ENCODE measurements at places on chromosomes 12 and 14. TPM values are rescaled to one million over a fixed set of nuclear protein-coding genes. Genes with fewer than 3 reads are reported as not detected.

DNA sequence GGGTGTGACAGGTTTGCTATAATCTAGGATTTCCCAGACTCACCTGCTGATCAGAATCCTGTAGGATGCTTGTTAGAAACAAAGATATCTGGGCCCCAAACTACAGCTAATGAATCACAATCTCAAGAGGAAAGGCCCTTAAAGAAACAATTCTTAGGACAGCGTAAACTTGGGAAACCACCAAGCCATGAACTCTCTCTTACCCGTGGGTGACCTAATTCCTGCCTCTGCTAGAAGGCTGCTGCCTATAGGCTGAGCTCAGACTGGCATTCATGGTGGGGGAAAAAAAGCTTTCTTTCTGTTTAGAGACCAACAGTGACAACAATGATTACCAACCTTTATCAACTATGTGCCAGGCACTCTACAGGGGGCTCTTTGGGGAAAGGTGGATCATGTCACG is 213.9 kb upstream of the FKBP4 start:
- H3K27ac ChIP-seq: no peak overlapping the region
- no peak overlapping the region for H3K4me3 ChIP-seq
- H3K36me3 ChIP-seq: peaks cover 36% of the 10 kb centered on the region
- H3K4me1 ChIP-seq: peaks cover 26% of the 10 kb centered on the region

DNA sequence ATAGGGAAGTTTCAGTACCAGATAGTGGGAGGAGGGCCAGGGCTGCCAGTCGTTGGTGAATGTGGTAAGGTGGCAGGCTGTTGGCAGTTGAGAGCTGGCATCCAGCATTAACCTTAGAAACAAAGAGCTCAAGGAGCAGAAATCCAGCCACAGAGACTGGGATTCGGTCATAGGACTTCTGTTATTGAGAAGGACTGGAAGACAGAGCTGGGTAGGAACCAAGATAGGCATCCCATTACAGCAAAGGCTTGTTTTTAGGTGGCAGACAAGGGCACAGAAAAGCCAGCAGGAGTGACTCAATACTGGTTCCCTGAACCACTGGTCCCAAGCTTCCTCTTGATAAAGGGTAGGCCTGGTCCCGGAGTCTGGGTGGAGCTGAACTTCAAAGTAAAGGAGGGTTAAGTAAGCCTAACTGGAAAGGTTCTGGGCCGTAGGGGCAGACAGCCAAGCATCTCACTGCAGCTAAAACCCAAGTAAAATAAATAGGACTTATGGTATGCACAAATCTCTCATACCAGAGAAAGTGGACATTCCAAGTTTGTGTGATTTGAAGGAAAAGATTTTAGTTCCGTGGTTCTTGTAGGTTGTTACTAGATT is 147.9 kb downstream of the ETV6 start:
- no peaks in the 10 kb centered on the region for H3K27me3 ChIP-seq
- DNase-seq: no peak
- H3K4me1 ChIP-seq: peaks cover 80% of the 10 kb centered on the region
- H3K27ac ChIP-seq: peak overlapping the region; percentile 66
- H3K4me3 ChIP-seq: no peak overlapping the region

GRCh38 chr12:28265435-28266042 is 75.3 kb downstream of the CCDC91 start:
- H3K4me1 ChIP-seq: no peaks in the 10 kb centered on the region
- no peak for DNase-seq
- H3K4me3 ChIP-seq: no peak overlapping the region
- H3K36me3 ChIP-seq: no peaks in the 10 kb centered on the region

DNA sequence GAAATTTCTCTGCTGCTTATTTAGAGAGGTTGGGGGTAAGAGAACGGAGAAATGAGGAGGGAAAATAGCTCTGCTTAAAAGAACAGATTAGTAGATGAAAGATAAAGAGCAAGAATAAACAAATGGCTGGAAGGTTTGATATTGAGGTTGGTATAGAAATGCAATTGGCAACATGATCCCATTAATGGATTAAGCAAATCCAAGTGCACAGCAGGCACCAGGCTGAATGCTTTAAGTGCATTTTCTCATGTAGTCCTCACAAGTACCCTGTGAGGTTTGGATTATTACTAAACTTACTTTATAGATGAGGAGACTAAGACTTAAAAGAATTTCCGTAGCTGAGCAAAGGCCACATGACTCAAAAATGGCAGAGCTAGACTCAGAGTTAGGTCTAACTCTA is 76.9 kb upstream of the ATF1 start:
- H3K27ac ChIP-seq: no peak overlapping the region
- H3K4me1 ChIP-seq: no peaks in the 10 kb centered on the region
- H3K36me3 ChIP-seq: peaks cover 6% of the 10 kb centered on the region
- H3K4me3 ChIP-seq: no peak overlapping the region

DNA sequence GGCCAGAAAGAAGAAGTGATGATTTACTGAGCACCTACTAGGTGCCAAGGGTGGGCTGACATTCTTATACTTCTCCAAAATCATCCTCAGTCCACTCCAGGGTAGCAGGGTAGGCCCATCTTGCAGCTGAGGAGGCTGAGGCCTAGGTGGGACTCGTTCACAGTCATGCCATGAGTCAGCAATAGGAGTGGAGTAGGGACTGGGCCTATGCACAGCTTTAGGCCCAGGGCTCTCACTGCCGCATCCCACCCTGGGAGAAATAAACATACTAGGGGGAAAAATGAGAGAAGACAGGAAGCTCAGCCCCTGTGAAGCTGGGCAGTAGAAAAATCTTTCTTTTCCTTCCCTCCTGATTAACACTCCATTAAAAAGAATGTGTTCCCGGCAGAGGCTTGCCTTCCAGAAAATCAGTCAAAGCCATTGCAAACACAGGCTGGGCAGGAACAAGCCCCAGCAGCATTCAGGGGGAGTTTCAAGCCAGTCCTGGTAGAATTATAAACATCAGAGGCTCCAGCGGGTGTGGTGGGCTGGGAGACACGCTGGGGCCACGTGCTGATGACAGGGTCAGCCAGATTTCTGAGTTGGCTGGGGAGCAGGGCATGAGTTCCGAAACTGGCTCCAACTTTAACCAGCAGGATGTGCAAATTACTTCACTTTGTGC is 1.8 kb downstream of the HSPB8 start:
- peak; percentile 90 for DNase-seq
- H3K4me3 ChIP-seq: peak overlapping the region; percentile 58
- peaks cover 20% of the 10 kb centered on the region for H3K4me1 ChIP-seq

GRCh38 chr12:121590476-121591143 is 9.8 kb upstream of the KDM2B start:
- no peaks in the 10 kb centered on the region for H3K27me3 ChIP-seq
- peaks cover 11% of the 10 kb centered on the region for H3K4me1 ChIP-seq
- DNase-seq: no peak
- no peak overlapping the region for H3K4me3 ChIP-seq

DNA sequence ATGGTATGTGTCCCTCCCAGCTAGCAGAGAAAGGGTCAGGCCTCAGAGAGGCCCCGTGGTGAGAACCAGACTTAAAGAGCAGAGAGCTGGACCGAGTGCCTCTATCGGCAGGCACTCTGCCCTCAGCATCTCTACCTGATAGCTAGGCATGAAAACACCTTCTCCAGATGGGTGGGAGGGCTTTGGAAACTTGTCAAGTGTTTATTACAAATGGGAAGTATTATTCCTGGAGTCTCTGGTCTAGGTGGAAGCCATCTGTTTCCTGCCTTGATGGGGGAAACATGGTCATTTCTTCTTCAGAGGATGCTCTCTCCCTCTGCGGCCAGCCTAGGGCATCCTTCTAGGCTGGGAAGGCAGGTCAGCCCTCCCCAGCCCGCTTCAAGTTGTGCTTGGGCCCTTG is 2.3 kb downstream of the TMEM63C start:
- no peak for DNase-seq
- H3K27ac ChIP-seq: no peak overlapping the region
- no peaks in the 10 kb centered on the region for H3K36me3 ChIP-seq
- H3K27me3 ChIP-seq: peaks cover 5% of the 10 kb centered on the region
- no peak overlapping the region for H3K4me3 ChIP-seq

DNA sequence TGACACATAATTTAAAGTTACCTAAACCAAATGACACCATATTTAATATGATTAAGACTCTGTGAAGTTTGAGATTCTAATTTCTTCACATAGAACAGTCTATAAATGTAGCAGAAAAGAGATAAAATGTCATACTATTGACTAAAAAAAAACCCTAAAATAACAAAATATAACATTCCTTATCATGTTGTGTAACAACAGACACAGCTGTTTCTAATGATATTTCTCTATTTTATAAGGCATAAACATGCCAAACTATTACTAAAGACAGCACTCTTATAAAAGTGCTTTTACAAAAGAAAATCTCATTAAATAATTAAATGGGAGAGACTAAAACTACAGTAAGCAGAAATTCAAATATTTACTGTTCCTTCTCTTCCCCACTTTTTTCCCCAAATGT is 49.4 kb downstream of the NOVA1 start:
- DNase-seq: no peak
- no peak overlapping the region for H3K4me3 ChIP-seq
- H3K4me1 ChIP-seq: no peaks in the 10 kb centered on the region

- no peaks in the 10 kb centered on the region for H3K36me3 ChIP-seq
- peak overlapping the region; percentile 96 for H3K27ac ChIP-seq
- DNase-seq: no peak
- H3K4me3 ChIP-seq: no peak overlapping the region
- peaks cover 69% of the 10 kb centered on the region for H3K4me1 ChIP-seq
Observed at GRCh38 chr14:54651649-54652048, 84.7 kb downstream of the SAMD4A start.

- H3K4me3 ChIP-seq: no peak overlapping the region
- H3K27ac ChIP-seq: no peak overlapping the region
- peaks cover 6% of the 10 kb centered on the region for H3K27me3 ChIP-seq
- DNase-seq: no peak
- no peaks in the 10 kb centered on the region for H3K4me1 ChIP-seq
Observed at GRCh38 chr12:129900306-129900705, 3.5 kb downstream of the TMEM132D start.

- H3K27me3 ChIP-seq: no peaks in the 10 kb centered on the region
- H3K4me1 ChIP-seq: no peaks in the 10 kb centered on the region
- no peak for DNase-seq
- no peak overlapping the region for H3K4me3 ChIP-seq
- peaks cover 10% of the 10 kb centered on the region for H3K36me3 ChIP-seq
Observed at GRCh38 chr12:94326234-94326633, 133.4 kb downstream of the CEP83 start.

- no peaks in the 10 kb centered on the region for H3K4me1 ChIP-seq
- H3K36me3 ChIP-seq: peaks cover 92% of the 10 kb centered on the region
Observed at GRCh38 chr12:115960868-115961802, 316.4 kb downstream of the MED13L start.

DNA sequence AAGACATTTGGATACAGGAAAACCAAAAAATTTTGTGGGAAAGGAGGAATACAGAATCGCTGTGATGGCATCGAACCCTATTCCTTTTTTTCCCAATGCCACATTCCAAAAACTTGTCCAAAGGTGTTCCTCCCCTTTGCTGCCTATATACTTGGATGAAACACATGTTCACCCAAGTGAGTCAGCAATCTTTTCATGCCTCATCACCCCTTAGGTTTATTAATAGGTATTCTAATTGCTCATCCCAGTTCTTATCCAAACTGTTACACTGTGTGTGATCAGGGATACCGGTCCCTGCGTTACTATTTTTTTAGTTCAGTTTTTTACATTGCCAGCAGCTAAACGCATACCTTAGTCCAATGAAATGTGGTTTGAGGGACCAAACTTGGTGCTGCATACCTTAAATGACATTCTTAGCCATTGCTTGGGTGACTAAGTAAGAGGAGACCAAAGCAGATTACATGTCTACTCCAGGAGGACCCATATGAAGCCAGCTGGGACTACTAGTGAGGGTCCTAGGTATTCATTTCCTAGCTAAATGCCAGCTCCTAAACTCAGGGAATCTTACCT is 20.6 kb upstream of the ST8SIA1 start:
- no peaks in the 10 kb centered on the region for H3K27me3 ChIP-seq
- no peak for DNase-seq
- no peaks in the 10 kb centered on the region for H3K36me3 ChIP-seq
- no peak overlapping the region for H3K4me3 ChIP-seq
- H3K4me1 ChIP-seq: no peaks in the 10 kb centered on the region
- no peak overlapping the region for H3K27ac ChIP-seq

DNA sequence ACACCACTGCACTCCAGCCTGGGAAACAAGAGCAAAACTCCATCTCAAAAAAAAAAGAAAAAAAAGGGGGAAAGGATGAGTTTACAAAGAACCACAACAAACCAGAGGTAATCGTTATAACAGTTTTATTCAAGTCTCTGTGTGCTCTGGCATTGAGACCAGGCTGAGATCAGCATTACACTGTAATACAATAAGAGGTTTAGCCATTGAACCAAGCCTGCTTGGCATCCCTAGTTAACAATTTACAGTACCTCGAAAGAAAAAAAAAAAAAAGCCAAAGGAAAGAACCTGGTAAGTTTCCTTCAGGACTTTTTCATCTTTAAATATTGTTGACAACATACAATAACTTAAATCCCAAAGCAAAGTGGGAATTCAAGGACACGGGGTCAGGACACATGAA is 80.7 kb downstream of the TTC9 start:
- no peak for DNase-seq
- no peak overlapping the region for H3K27ac ChIP-seq
- H3K4me3 ChIP-seq: no peak overlapping the region
- H3K36me3 ChIP-seq: no peaks in the 10 kb centered on the region
- no peaks in the 10 kb centered on the region for H3K4me1 ChIP-seq
- no peaks in the 10 kb centered on the region for H3K27me3 ChIP-seq

DNA sequence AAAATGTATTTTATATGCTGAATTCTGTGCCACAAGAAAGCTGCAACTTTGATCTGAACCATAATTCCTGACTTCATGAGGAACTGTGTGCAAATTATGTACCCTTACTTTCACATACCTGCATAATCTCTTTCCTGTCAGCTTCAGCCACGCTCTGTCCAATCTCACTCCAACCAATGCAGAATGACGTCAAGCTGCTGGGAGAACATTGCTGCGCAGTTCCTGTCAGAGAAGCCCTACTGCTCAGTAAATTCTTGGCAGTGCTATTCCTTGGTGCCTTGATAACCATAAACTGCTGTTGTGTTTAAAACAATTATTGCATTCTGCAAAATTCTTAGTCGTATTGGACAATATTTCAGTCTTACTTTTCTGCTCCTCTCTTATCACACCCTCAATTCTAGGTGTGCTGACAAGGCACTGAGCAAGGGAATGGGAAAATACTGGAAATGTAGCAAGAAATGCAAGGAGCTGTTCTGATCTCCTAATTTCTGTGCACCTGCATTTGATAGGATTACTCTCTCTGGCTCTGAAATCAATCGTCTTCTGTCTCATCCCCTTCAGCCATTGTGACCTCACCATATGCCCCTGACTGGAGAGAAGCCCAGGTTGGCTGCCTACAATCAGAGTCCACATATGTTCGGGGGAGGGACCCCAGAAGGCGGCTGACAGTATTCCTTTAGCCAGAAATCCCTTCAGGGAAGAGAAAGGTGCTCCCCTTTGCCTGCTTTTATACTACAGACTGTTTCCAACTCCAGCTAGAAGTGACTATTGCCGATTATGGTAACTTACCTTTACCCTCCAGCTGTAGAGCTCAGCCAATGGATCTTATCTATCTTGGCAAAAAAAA is 274.9 kb upstream of the NOVA1 start:
- peak overlapping the region; percentile 61 for H3K27ac ChIP-seq
- DNase-seq: peak; percentile 82
- no peak overlapping the region for H3K4me3 ChIP-seq
- peaks cover 25% of the 10 kb centered on the region for H3K4me1 ChIP-seq
- H3K27me3 ChIP-seq: no peaks in the 10 kb centered on the region

GRCh38 chr14:99682809-99683618 is 1.1 kb upstream of the CYP46A1 start:
- peak overlapping the region; percentile 81 for H3K4me3 ChIP-seq
- no peaks in the 10 kb centered on the region for H3K36me3 ChIP-seq
- peaks cover 17% of the 10 kb centered on the region for H3K4me1 ChIP-seq
- H3K27ac ChIP-seq: peak overlapping the region; percentile 97
- peak; percentile 90 for DNase-seq
- H3K27me3 ChIP-seq: no peaks in the 10 kb centered on the region

The KRT4 gene
- not detected for total RNA-seq

The ACTR6 gene
- total RNA-seq: 24.2 TPM

The KRT71 gene
- total RNA-seq: not detected

The NKX2-1 gene
- not detected for total RNA-seq
